ENCODE measurements at places on chromosomes 3 and 15.
A peak's percentile ranks its signal among the peaks of the same experiment; 100 is the strongest.

DNA sequence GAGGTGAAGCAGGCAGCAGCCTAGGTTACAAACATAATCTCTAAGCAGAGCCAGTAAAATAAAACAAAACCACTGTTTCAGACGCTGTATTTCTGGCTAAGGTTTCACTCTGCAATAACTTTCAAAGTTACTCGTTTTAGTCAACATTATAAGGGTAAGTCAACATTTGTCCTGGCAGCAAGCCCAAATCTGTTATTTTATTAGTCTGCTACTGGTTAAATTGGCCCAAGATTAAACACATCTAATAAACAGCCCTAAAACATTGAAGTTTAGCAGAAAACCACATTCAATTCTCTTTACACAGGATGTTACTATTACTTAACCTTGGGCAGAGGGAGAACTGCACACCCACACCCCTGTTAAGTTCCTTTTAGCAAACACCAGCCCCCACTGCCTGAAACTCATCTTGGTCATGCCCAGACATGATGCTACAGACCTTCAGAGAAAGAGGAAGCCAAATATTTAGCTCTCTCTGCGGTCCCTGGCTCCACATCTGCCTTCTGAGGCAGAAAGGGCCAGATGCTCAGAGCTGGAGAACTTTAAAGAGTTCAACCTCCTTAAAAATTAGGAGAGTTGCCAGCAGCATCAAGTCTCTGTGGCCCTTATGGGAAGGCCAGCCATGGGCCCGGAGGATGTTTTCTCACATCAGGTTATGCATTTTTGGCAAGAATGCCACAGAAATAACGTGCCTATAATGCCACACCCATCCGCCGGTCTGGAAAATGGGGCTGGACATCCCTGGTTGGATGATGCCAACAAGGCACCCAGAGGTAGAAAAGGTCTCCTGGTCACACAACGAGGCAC lies 17.9 kb downstream of the ARHGEF3 start:
- DNase-seq = peak; percentile 61

- DNase-seq = peak; percentile 38
These were observed at the start of gene KIF7 for GRCh38 chr15:89654847-89655805. TSS of gene KIF7 (minus strand) at chr15:89655467. CDS start at chr15:89652930, 2,537 bp downstream.

GRCh38 chr15:64685230-64685888 lies 90.0 kb downstream of the RBPMS2 start:
- no peak for DNase-seq

DNA sequence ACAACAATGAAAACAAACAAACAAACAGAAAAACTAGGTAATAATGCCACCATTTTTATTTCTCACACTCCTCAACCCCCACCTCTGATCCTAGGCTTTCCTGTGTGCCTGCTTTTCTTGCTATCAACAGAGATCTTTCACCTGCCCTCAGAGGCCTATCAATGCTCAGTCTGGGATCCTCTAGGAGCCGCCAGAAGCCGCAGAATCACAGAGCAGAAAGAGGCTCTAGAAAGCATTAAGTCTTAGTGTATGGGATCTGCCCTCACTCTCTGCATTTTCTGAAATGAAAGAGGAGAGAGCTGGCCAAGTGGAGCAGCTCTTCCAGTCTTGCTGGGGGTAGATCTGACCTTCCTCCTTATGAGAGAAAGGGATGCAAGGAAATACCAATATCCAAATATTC lies 306.8 kb downstream of the TUSC7 start:
- no peak for DNase-seq

GRCh38 chr3:165212580-165212979 lies 16.4 kb upstream of the SLITRK3 start:
- no peak for DNase-seq

DNA sequence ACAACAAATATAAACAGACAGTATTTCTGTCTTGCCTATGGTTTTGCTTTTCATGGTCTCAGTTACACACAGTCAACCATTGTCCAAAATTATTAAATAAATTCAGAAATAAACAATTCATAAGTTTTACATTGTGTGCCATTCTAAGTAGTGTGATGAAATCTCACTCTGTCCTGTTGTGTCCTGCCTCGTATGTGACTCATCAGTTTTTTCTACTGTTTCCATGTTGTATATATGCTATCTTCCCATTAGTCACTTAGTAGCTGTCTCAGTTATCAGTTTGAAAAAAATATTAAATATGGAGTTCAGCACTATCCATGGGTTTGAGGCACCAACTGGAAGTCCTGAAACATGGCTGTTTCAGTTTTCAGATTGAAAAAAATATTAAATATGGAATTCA lies 282.4 kb upstream of the GRM7 start:
- no peak for DNase-seq

GRCh38 chr3:117553461-117553860 lies 843.9 kb downstream of the TUSC7 start:
- peak; percentile 29 for DNase-seq
